Cerebellar cortex (tissue), 1 donor: ENCODE measurements at places on chromosomes 11 and 22.

DNA sequence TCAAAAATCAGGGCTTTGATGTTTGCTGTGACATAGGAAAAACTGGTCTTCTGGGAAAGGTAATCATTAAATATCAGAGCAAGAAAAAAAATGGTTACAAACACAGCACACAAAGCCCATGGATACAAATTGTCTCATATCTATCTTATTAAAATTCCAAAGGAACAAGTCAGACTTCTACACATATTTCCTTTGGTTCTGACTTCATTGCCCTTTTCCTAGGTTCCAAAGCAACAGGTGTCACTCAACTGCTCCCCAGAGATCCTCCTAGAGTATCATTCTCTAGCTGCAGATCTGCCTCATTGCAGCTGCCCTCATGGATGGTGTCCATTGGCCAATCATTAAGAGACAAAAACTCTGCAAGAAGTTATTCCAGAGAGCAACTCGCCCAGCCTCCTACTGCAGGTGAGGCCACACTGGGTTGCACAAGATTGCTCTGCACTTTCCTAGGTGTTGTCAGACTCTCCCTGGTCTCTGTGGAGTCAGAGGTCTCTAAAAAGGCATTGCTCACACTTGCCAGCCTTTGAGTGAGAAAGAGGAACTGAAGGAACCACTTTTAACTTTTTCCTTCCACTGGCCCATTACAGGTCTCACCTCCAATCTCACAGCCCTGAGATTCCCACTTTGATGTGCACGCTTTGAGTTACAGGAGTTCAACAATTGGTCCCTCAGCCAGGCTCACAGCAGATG is 5.7 kb downstream of the DRICH1 start:
- DNase-seq, result no peak

GRCh38 chr11:35337914-35338305 is 81.4 kb downstream of the SLC1A2 start:
- DNase-seq, result no peak

- no peak for DNase-seq
Measured at GRCh38 chr11:93740031-93740729, 1.1 kb downstream of the TAF1D start.

DNA sequence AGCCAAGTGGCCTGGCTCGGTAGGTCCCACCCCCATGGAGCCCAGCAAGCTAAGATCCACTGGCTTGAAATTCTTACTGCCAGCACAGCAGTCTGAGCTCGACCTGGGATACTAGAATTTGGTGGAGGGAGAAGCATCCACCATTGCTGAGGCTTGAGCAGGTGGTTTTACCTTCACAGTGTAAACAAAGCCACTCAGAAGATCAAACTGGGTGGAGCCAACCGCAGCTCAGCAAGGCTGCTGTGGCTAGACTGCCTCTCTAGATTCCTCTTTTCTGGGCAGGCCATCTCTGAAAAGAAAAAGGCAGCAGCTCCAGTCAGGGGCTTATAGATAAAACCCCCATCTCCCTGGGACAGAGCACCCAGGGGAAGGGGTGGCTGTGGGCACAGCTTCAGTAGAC is 22.3 kb upstream of the OR5B21 start:
- no peak for DNase-seq

DNA sequence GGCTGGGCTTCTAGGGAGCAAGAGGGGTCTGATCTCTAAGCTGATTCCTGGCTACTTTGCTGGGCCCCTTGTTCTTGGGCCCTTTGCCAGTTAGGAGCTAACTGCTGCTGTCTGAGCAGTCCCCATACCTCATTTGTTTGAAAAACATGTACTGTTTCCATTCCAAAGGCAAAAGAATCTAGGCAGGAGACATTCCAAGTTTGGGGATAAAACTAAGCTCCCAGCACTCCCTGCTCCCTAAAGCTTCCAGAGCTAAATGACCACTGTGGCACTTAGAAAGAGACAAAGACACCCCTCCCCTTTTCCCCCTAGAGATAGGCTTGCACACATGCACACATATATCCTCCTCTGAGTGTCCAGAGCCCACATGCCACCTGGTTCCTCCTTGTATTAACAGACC is 22.7 kb upstream of the RRM1 start:
- DNase-seq, result no peak

GRCh38 chr11:112226831-112227401 is 688 bp downstream of the PTS start:
- DNase-seq, result peak; percentile 57

- DNase-seq, result no peak
Measured at GRCh38 chr11:56883371-56883987, 105.2 kb upstream of the OR5AK2 start.

GRCh38 chr11:94802501-94802900 is 34.3 kb downstream of the AMOTL1 start:
- DNase-seq, result no peak

GRCh38 chr11:19403196-19403895 is 162.6 kb upstream of the E2F8 start:
- DNase-seq, result no peak

GRCh38 chr11:83403691-83404389 is 117.7 kb upstream of the CCDC90B start:
- no peak for DNase-seq

DNA sequence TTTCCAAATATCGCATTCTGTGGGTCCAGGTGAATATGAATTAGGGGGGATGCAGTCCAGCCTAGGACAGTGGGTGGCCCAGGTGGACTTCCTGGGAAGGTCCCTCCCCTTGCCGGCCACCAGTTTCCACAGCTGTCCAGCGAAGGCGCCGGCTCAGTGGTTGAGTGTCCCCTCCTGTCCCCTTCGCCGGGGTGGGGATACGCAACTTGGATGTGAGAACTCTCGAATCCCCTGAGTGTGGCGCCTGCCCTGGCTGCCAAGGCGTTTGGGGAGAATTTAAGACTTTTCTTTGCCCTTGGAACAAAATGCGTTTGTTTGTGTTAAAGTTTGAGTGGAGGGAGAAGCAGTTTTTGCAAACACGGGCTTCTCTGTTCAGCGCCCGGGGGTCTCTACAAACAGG is 123.7 kb downstream of the KCNQ1OT1 start:
- DNase-seq, result no peak

- no peak for DNase-seq
Measured at GRCh38 chr11:93484716-93485115, 58.5 kb downstream of the SMCO4 start.

- DNase-seq, result no peak
Measured at GRCh38 chr11:88378422-88379066, 41.0 kb upstream of the CTSC start.

DNA sequence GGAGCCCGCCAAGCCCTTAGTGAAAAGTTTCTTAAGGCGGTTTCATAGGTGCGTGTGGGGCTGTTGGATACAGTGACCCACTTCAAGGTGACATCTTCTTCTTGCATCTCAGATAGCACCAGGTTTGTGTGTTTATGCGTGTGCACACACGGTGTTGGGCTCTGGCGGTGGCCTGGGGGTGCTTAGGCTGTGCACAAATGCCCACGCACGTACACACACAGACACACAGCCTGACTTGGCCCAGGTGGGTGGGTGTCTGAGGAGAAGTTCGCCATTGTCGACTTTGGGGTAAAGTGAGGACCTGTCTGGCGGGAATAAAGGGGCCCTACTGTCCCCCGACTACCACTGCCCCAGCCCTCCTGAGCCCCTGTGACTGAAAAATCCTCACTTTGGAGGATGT is 103.8 kb downstream of the KCNQ1 start:
- DNase-seq, result no peak

GRCh38 chr11:96652516-96652915 is 262.7 kb downstream of the JRKL start:
- DNase-seq, result no peak

GRCh38 chr11:117282956-117283355 is 8.2 kb upstream of the BACE1-AS start:
- DNase-seq, result no peak
